ENCODE measurements at places on chromosomes 3 and 15.

- DNase-seq: no peak
Measured at GRCh38 chr3:105470851-105471250, 104.1 kb downstream of the ALCAM start.

- DNase-seq: no peak
Measured at GRCh38 chr15:38503496-38503895, 49.6 kb downstream of the FAM98B start.

DNA sequence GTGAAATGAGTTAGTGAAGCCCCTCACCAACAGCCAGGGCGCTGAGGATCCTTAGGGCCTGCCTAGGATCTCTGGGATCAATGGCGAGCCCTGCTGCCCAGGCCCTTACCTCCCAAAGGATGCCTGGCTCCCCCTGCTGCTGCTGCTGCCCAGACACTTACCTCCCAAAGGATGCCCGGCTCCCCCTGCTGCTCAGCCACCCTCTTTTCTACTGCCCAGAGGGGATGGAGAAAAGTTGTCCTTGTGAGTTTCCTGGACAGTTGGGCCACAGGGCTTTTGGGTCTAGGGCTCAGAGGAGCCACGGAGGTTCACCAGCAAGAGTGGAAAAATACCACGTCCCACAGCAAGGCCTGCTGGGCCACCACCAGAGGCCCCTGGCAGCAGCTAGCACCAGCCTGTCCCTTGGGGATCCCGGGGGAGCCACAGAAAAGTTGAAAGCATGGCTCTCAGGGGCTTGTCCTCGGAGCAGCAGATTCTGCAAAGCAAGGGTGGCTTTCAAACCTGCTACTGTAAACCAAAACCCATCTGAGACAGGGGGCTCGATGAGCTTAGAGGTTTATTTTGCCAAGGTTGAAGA lies 59.4 kb downstream of the SLC6A6 start:
- DNase-seq: no peak

- DNase-seq: no peak
Measured at GRCh38 chr3:119627461-119627860, 29.8 kb downstream of the PLA1A start.

DNA sequence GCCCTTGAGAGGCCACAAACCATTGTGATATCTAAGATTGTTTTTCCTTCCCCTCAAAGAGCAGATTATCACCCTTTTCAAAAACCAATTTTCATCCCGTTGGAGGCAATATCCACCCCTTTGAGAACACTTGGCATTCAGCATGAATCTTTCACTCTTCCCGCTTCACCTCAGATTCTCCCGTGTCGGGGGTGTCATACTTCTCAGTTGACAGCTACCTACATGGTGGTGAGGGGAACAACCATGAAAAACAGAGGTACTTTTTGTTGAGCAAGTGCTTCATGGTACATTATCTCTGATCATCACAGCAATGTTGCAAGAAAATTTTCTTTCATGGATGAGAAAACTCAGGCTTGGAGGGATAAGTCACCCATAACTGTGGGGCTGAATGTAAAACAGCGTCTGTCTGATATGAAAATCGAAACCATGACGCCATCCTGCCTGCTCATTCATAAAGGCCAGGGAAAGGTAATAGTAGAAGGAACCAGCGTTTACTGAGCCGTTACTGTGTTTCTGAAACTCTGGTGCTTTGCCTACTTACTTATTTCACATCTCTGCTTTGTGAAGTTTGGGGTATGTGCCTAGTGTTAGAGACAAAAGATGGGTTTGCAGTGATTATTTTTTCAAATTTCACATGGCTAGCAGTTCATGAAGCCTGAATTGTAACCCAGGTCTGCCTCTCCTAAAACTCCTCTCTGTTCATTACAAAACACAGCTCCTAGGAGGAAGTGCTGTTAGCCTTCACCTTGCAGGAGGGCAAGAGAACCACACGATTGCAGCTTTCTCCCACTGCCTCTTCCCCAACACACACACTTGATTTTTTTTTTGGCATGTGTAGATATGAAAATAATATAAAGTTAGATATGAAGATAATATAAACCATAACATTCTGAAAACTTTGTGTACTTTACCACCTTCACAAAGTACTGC lies 35.4 kb downstream of the SV2B start:
- no peak for DNase-seq

GRCh38 chr3:55591888-55592287 lies 104.8 kb upstream of the WNT5A start:
- DNase-seq: peak; percentile 70

DNA sequence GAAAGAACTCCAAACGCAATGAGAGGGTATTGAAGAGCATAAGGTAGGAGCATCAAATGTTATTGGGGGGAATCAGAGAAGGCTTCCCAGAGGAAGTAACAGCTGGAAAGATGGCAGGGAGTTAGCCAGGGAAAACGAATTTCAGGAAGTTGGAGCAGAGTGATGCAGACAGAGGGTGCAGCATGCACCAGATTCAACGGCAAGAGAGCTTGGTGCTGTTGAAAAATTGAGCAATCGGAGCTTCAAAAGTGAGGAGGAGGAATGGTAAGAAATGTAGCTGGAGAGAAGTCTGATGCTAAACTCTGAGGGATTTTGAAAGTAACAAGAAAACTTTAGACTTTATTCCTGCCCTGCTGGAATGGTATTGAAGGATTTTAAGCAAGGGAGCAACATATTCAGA lies 541.0 kb upstream of the LMCD1 start:
- no peak for DNase-seq

DNA sequence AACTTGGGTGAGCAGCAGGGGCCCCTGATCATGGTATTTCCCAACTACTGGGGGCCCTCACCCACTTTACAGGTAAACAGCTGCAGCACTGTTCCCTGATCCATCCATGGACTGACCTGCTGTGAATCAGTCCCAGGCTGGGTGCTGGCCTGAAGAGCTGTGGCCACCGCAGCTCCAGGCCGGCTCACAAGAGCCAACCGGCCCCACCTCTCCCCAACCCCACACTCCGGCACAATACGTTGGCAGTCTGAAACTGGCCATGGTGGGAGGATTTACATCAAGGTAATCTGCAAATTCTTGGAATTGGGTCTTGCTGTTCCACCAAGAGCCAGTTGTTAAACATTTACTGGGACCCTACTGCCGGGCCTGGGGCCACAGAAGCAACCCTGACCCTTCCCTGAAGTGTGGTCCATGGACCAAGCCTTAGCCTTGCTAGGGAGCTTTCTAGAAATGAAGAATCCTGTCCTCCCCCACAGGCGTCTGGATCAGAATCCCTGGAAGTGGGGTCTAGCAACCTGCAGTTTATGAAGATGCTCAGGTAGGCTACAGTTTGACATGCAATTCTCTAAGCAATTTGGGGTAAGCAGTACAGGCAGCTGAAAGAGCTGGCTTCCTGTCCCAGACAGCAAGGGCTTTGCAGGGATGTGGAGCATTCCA lies 3.7 kb downstream of the SLC6A20 start:
- no peak for DNase-seq

GRCh38 chr15:29618586-29618985 lies 203.7 kb downstream of the TJP1 start:
- no peak for DNase-seq

- no peak for DNase-seq
Measured at GRCh38 chr3:194888916-194889315, 203.2 kb downstream of the FAM43A start.

DNA sequence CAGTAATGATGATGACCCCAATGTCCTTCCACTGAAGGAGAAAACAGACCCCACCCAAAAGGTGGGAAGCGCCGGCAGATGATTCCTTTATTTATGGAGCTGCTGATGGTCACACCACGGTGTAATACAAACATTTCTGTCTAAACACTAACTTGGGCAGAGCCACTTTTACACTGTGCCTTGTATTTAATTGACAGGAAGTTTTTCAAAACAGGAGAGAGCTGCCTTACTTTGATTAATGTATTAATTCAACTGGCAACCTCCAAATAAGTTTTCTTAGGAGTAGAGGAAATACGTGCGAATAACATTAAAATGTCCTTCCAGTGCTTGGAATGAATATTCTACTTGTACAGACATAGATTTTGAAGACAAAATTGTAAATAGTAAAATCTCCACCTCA lies 70.4 kb downstream of the WWTR1 start:
- DNase-seq: no peak

DNA sequence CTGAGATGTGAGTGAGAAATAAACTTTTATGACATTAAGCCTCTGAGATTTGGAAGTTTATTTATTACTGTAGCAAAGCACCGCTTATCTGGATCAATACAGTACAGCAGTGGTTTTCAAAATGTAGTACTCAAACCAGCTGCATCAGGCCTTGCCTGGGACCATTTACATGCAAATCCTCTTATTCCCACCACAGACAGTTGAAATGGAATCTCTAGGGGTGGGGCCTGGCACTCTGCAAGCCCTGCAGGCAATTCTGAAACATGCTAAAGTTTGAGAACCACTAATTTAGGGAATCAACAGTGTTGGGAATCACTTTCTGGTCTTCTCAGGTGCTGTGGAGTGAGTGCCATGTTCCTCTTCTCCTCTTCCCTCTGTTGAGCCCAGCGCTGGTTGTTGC lies 77.8 kb upstream of the TAMM41 start:
- DNase-seq: no peak

DNA sequence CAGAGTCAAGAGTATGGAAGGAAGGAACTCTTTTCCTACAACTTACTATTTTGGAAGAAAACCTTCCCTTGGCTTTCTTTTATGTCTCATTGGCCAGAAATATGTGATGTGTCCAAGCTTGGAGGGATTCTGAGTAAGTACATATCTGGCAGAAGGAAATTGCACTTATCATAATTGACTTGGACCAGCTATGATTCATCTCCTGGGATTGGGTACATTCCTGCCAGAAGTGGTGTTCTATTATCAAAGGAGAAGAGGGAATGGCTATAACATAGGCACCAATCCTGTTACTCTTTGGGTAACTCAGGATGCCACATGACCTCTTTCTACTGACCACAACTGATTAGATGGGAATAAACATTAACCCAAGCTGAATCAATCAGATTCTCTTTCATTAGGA lies 13.5 kb upstream of the DAZL start:
- peak; percentile 21 for DNase-seq

DNA sequence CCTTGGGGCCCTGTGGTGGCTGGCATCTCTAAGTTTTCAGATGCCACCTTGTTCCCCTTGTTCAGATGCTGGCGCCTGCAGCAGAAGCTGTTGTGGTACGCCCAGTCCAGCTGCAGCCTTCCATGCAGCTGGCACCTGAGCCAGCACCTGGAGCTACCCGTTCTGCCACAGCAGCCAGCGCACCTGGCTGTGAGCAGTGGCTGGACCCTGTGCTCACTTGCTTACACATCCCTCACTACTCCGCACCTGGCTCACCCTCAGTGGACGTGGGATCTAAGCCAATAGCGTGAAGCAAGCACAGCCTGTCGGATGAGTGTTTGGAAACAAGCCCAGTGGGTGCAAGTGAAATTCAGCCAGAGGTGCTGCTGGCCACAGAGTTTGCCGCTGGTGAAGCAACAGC lies 607.5 kb upstream of the BCHE start:
- DNase-seq: no peak

- DNase-seq: no peak
Measured at GRCh38 chr3:141564241-141564640, 77.4 kb downstream of the RASA2 start.

- DNase-seq: no peak
Measured at GRCh38 chr3:61181874-61182273, 69.4 kb downstream of the FHIT start.

- no peak for DNase-seq
Measured at GRCh38 chr3:101104321-101104720, 111.1 kb upstream of the ABI3BP start.

GRCh38 chr15:91099616-91099994 lies 452 bp upstream of the SV2B start:
- peak; percentile 30 for DNase-seq

DNA sequence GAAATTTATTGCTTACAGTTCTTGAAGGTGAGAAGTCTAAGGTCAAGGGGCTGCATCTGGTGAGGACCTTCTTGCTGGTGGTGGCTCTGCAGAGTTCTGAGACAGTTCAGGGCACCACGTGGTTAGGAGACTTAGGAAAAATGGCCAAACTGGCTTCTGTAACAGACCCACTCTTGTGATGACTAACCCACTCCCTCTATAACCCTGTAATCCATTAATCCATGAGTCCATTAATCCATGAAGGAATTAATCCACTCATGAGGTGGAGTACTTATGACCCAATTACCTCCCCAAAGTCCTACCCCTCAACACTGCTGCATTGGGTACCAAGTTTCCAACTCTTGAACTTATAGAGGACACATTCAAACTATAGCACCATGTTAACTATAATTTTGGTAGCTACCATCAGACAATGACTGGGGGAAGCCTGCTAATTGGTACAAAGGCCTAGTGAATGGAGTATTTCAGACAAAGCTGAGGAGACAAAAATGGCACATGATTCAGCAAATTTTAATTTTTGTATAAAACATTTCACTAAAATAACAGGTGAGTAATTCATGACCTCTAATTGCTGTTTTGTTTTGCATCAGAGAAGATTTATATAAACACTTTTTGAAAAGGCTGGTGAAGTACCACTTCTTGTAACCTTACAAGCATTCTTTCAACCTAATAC lies 374.1 kb upstream of the TBL1XR1 start:
- DNase-seq: no peak

DNA sequence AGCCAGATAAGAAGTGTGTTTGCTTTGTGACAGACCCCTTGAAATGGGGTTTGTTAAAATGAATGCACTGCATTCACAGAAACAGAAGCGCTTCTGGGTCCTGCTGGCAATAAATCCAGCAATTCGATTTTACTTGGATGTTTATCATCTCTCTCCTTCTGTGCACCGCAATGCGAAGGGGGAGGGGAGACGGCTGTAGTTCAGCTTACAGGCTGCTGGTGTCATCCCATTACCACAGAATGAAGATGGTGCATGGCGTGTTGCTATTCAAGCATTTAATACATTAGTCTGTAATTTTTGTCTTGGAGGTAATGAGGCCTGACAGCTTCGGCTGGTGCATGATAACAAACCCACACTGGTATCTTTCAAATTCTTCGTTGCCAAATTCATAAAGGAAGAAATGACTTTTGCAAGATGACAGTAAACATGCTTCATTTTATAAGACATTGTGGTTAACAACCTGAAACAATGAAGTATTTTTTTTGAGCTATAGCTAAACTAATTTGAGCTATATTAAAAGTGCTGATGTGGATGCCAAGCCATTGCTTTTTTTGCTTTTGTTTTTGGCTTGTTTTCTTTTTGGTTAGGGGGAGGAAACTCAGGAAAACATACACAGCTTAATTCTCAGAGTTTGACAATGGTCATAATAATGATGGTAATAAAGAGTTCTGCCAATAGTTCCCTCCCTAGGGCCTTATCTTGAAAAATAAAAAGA lies 418.3 kb downstream of the OTOL1 start:
- DNase-seq: peak; percentile 90

DNA sequence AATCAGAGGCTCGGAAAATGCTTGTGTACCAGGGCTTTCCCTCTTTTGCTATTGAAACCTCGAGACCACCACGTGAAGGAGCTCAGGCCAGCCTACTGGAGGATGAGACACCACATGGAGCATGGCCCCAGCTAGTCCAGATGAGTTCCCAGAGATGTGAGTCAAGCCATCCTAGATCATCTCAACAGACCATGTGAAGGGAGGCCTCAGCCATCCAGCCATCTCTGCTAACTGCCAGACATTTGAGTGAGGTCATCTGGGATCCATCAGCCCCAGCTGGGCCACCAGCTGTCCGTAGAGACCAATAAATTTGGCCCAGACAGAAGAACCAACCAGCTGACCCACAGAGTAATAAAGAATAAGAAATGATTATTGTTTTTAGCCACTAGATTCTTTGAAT lies 62.8 kb upstream of the PROK2 start:
- DNase-seq: no peak

Measured in muscle of leg (tissue), 16 donors.